ENCODE measurements at places on chromosomes 16 and 17.

DNA sequence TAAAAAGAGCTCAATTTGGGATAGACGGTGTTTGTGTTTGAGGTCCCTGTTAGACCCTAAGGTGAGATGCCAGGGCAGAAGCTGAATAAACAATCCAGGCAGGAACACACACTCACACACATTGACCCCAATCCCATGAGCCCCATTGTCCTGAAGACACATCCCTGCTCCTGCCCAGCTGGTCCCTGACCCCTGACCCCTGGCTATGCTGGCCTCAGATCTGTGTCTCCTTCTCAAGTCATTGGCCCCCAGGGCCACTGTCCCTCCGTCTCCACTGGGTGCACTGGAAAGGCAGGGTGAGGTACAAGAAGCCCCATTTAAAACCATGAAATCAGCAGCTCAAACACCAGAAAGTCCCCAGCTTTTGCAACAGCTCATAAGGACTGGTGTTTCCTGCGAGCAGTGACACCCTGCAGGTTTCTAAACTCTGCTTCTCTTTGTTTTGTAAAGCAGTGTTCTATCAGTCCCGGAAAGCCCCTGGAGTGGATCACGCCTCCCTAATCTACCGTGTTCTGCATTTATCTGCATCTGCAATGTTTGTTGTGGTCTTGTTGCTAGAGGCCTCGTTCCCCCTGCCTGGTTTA is 18.0 kb upstream of the ASGR2 start:
- peak; percentile 65 for DNase-seq

GRCh38 chr17:33989361-33990148 is 265.5 kb upstream of the CCL2 start:
- no peak for DNase-seq

- DNase-seq, result no peak
These were observed 14.1 kb downstream of the NFE2L1 start for GRCh38 chr17:48062273-48062672.

GRCh38 chr17:58207451-58207850 is 11.6 kb downstream of the MKS1 start:
- DNase-seq, result no peak

DNA sequence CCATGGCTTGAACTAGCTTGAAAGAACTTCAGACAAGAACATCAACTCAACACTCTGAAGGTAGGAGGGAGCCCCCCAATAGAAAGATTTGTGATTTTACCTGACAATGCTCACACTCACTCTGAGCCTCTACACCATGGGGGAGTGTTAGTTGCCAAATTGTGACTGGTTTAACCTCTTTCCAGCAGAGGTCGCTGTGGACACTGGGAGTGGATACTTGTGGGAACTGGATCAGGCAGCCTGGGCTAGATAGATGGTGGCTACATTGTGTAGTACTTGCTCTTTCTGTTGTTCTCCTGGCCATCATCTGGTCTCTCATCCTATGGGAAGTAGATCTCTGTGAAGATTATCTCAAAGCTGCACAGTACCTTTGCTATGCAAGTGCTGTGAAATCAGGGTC is 2.9 kb downstream of the SMPD3 start:
- peak; percentile 37 for DNase-seq

DNA sequence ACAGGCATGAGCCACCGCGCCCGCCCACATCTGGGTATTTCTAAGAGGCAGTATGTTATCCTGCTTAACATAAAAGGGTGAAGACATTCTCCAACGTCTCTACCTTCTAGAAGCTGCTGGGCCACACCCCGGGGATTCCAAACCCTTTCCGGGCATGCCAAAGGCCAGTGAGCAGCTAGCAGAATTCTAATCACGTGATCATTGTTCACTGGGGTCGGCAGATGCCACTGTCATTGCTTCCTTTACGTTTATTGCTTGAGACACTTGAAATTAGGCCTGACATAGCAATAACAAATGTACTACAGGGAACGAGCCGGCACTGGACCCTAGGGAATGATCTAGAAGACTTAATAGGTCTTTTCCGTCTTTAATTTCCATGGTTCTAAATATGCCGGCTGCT is 141.2 kb upstream of the ZFHX3 start:
- DNase-seq, result no peak

GRCh38 chr17:1730326-1731193 is 6.1 kb downstream of the WDR81 start:
- no peak for DNase-seq

DNA sequence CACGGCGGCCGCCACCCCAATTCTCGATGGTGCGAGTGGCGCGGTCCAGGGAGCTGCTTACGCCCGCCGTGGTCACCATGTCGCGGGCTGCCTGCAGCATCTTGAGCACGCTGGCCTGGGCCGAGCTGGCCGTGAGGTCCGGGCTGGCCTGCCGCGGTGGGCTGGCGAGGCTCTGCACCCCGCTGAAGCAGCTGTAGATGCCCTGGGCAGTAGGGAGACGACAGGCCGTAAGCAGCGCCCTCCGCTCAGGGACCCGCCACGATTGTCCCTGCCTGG is 16.4 kb downstream of the GRIN2C start:
- no peak for DNase-seq

- no peak for DNase-seq
These were observed 4.4 kb upstream of the SLC39A11 start for GRCh38 chr17:73096866-73097265.

GRCh38 chr17:35780950-35781349 is 14.5 kb downstream of the MMP28 start:
- no peak for DNase-seq

DNA sequence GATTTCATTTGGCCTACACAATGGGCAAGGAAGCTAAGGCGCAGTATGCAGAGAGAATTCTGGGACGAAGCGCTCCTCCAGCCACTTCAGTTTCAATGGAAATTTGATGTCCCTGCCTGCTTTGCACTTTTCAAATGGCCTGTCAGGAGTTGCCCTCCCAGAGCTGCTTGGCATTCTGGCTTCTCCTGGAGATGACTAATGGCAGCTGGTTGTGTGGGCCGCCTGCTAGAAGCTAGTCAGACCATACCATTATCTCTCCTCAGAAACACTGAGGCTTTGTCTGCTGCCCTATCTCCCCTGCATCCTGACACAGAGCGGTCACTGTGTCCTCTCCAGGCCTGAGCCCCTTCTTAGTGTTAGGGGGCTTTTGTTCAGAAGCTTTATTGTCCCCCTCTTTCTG is 180.1 kb downstream of the SPECC1 start:
- no peak for DNase-seq

GRCh38 chr17:8332688-8333087 is 7.0 kb upstream of the ODF4 start:
- no peak for DNase-seq

DNA sequence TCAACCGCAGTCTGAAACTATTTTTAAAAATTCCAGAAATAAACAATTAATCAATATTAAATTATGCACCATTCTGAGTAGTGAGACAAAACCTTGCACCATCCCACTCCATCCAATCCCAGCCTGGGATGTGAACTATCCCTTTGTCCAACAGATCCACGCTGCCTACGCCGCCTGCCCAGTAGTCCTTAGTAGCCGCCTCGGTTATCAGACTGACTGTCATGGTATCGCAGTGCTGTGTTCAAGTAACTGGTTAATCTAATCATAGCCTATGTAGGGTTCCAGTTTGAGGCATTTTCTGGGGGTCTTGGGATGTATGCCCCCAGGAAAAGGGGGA is 437.7 kb downstream of the HS3ST3B1 start:
- DNase-seq, result no peak

- no peak for DNase-seq
These were observed 209.4 kb upstream of the GSE1 start for GRCh38 chr16:85403693-85404092.

DNA sequence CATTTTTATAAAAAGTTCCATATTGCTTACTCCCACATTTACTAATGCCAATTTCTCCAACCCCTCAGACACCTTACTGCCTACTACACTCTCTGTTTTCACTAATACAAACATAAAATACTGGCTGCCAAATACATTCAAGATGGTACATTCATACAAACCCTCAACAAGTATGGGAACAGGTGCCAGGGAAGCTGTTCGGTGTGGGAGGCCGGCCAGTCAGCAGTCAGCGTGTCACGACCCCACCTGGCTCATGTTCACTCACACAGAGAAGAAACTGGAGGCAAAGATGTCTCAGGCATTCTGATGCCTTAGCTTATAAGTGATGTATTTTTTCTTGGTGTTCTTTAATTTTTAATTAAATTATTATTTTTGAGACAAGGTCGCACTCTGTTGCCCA is 42.4 kb upstream of the TRAP1 start:
- no peak for DNase-seq

DNA sequence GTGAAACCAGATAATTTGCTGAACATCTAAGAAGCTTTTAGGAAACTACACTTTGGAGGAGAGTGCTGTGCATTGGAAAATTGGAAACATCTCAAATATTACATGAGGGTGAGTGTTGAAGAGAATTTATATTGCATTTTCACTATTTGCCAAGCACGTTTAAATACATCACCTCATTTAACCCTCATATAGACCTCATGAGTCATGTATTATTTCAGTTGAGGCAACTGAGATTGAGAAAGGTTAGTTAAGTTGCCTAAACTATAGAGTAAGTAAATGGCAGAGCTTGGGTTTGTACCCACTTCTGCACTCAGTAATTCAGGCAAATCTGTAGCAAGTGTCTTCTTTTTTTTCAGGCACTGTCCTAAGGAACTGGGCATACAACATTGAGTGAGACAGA is 3.7 kb upstream of the NLK start:
- DNase-seq, result no peak

DNA sequence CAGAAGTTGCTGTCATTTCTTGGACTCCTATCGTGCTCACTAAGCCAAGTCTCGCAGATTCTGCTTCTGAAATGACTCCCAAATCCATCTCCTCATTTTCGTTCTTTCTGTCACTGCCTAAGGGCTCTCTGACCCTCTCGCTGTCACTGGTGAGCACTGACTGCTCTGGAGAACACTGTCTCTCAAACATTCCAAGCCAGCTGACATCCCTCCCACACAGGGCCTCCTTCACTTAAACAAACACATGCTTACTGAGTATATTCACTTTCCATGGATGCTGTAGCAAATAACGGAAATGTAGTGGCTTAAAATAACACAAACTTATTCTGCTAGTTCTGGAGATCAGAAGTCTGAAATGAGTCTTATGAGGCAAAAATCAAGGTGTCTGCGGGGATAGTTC is 18.8 kb downstream of the CACNG1 start:
- DNase-seq, result no peak

DNA sequence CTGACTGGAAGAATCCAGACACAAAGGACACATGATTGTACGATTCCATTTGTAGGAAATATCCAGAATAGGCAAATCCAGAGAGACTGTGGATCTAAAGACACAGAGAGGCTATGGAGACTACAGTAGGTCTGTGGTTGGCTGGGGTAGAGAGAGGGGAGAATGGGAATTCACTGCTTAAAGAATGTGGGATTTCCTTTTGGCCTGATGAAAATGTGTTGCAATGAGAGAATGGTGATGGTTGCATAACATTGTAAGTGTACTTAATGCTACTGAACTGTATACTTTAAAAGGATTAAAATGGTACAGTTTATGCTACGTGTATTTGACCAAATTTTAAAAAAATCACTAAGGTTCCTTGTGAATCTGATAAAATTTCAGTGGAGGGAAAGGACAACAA is 62.1 kb downstream of the GPRC5B start:
- DNase-seq, result no peak

GRCh38 chr17:61366076-61366714 is 33.4 kb upstream of the TBX2 start:
- no peak for DNase-seq

- DNase-seq, result peak; percentile 54
These were observed 33.2 kb downstream of the COX4I1 start for GRCh38 chr16:85832570-85833218.

GRCh38 chr16:68284847-68285246 is 20.5 kb downstream of the SLC7A6 start:
- DNase-seq, result no peak

GRCh38 chr16:2959206-2959605 is 4.9 kb upstream of the KREMEN2 start:
- DNase-seq, result no peak

GRCh38 chr17:33651686-33652085 is 358.6 kb upstream of the ASIC2 start:
- no peak for DNase-seq

DNA sequence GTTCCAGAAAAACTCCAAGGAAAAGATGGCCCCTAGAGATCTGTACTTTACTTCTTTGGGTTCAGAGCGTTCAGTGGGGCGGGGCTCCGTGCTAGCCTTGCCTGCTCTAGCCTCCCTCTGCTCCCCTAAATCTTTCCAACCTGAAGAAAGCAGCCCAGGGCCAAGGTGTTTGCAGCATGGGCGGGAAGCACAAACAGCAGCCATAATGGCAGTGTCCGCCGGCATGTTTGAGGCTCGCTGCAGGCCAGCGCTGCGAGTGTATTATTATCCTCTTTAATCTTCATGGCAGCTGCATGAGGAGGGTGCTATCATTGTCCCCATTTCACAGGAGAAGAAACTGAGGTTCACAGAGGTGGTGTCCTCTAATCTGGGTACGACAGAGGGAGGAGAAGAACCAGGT is 10.4 kb downstream of the CALB2 start:
- DNase-seq, result no peak

GRCh38 chr17:66514227-66514806 is 211.9 kb downstream of the PRKCA start:
- DNase-seq, result no peak

GRCh38 chr16:72536723-72537435 is 364.9 kb upstream of the PMFBP1 start:
- no peak for DNase-seq

- peak; percentile 39 for DNase-seq
These were observed 674 bp downstream of the ZNF821 start for GRCh38 chr16:71883168-71883848.

DNA sequence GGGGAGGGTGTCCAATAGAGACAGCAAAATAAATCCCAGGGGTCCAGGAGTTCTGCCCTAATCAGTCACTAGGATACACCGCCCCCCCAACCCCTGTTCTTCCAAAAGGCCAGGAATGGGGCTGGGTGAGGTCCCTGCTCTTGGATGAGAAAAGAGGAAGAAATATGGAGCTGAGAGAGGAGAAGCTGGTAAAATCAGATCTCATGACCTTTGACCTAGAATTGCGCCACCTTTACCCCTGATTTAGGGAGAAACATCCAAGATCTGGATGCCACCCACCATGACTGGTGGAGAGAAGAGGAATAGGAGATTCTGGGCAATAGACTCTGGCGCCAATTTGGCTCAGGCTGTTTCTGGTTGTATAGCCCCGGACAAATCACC is 707 bp upstream of the CACNB1 start:
- no peak for DNase-seq

DNA sequence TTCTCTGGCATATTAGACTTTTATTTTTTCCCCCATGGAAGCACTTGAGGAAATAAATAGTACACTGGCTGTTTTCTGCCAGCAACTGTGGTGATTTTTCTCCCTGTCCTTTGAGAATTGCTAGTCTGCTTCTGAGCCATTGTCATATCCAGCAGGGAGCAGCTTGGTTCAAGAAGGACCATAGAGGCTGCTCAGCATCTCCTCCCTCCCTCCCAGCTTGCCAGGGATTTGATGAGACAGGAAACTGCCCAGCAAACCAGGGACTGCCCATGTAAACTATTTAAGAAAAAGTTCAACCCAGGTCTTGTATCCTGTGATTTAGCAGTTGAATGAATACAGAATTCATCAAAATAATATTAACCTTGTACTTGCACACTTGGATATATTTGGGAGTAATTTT is 39.5 kb downstream of the CYB5B start:
- DNase-seq, result no peak

Data from GM12892 (cell line).